ENCODE measurements at places on chromosomes 13 and 19. TPM values are rescaled to one million over a fixed set of nuclear protein-coding genes. Genes with fewer than 3 reads are reported as not detected.

DNA sequence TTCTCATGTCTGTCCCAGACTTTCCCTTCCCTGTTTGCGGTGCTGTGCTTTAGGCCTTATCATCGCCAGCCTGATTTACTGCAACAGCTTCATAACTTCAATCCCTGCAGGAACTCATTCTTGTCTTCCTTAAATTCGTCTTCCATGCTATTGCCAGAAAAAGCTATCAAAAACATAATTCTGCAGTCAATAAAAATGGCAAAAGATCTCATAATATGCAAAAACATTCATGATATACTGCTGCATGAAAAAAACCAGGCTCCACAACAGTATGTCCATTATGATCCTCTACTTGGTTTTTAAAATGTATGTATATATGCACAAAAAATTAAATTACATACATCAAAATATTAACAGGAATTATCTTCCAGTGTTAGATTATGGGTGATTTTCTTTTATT lies 28.4 kb downstream of the TGDS start:
- DNase-seq, result no peak

DNA sequence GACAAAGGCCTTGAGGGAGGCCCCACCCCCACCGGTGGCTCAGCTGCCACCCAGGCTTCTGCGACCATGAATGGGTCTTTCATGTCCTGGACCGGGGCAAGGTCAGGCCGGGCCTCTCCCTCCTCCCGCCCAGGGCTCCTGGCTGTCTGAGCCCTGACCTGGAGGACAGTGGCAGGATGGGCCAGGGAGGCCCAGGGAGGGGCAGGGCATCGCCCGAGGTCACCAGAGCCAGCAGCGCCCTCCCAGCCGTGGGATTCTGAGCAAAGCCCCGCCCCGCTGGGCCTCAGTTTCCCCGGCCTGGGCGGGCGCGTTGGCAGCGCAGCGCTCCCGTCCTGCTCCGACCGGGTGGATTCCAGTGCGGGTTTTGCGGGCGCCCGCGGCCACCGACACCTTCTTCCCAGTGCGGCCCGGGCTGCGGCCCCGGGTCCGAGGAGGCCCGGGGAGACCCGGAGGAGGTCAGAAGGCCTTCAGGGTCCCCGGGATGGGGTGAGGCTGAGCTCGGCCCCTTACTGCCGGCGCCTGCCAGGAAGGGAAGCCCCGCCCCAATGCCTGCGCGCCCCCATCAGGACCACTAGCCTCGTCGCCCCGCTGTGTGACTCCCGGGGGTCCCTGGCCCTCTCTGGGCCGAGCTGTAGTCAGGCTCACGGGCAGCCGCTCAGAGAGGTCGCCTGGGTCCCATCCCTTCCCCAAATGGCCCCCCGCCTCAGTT lies 24.6 kb upstream of the SEMA6B start:
- peak; percentile 66 for DNase-seq

- DNase-seq, result no peak
These were observed 67.8 kb downstream of the ZNF728 start for GRCh38 chr19:22935151-22935550.

The LINGO3 gene
- total RNA-seq, result 1.9 TPM
